Airway epithelial cell (primary cell): ENCODE measurements at places on chromosomes 3 and 15. TPM values are rescaled to one million over a fixed set of nuclear protein-coding genes. Genes with fewer than 3 reads are reported as not detected.

ADGRG7 gene
- total RNA-seq, result not detected in 2 replicates

MKRN2 gene
- total RNA-seq, result 27.0 and 31.9 TPM in 2 replicates

SNX33 gene
- 17.5 and 28.3 TPM in 2 replicates for total RNA-seq

WWTR1 gene
- total RNA-seq, result 35.9 and 48.5 TPM in 2 replicates

NDN gene
- 59.8 and 62.1 TPM in 2 replicates for total RNA-seq

MST1 gene
- 3.5 and 4.2 TPM in 2 replicates for total RNA-seq
